ENCODE measurements at places on chromosomes 11 and 22.

GRCh38 chr11:2535673-2536439 is 91.0 kb downstream of the KCNQ1 start:
- no peak for DNase-seq

DNA sequence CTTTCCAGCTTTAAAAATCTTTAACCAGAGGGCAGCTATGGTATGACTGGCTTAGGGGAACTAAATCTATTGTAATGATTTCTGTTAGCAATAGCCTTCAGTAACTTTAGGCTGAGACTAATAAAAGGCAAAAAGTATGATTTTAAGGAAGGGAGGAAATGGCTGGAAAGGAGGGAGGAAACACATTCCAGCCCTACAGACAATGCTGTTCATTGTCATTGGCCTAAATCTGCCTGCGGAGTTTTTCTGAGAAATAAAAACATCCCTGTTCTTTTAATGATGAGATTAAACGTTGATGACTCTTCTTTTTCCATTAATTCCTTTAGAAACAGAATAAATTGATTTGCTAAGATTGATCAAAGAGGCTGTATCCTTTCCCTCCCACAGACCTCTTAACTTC is 99.6 kb upstream of the GRAMD1B start:
- no peak for DNase-seq

DNA sequence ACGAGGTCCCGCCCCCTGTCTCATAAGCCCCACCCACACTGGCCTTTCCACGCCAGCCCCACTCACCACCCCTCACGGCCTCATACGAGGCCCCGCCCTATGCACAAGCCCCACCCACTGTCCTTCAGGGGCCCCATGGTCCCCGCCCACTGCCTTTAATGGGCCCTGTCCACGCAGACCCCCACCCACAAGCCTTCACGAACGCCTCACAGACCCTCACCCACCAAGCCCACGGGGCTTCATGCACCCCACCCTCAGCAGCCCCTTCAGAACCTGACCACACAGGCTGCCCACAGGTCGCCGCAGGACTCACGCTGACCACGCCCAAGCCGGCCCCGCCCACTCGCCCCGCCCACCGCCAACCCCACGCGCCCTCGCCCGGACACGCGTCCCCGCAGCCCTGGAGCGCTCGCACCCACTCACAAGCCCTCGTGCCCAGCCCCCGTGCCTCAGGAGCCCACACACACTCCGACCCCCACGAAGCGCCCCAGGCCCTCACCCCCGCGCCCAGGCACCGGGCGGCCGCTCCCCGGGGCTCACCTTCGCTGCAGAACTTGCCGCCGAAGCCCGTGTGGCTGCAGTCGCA is 10.5 kb downstream of the NRXN2 start:
- no peak for DNase-seq

- DNase-seq: no peak
Measured at GRCh38 chr11:6269994-6270393, 10.4 kb downstream of the CCKBR start.

GRCh38 chr11:691710-692590 is 3.1 kb downstream of the DEAF1 start:
- DNase-seq: no peak

GRCh38 chr11:2420502-2421225 is 20.1 kb downstream of the TSSC4 start:
- peak; percentile 72 for DNase-seq

DNA sequence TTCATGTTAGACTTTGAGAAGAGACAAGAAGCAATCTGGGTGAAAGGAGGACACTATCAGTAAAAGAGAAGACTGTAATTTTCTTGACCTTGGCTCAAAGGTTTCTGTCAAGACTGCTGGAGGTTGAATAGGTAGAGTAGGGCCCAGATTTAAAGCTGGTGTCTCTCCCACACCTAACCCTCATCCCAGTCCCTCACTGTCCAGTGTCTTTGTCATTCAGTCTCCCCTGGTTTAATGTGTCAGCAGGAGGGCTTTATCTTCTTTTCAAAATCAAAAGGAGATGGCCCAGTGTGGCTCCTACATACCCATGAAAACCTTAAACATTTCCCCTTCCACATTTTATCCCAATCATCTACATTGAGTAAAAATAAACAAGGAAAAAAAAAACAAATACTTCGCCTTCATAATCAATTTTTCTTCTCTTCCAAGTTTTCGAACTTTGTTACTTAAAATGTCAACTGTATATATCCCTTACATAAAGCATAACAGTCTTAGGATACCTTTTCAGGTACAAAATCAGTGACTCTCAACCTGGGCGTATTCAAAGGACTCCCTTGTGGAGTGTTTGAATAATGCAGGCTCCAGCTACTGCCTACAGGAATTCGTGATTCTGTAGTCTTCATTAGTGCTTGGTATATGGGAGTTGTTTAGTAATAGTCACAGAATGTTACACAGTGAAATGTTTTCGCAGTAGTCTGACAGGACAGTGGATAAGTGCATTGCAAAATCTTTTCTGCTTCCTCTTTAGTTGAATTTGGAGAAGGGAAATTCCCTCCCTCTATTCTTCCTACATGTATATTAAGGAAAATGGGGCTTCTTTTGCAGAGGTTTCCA is 87.2 kb downstream of the FAT3 start:
- no peak for DNase-seq

DNA sequence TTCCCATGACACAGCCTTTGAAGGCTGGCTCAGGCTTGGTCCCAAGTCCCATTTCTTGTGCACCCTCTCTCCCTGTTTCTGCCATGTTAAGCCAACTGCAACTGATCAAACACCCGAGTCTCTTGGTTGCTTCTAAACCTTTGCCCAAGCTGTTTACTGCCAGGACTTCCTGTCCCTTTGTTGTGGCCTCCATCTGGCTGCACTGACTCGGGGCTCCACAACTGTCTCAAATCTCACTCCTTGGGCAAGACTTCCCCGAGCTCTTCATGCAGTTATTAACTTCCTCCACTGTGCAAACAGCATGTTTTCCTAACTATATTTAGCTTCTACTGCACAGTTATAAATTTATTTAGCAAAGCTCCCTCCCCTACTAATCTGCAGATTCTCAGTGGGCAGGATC is 4.3 kb downstream of the VPREB1 start:
- DNase-seq: no peak

- DNase-seq: no peak
Measured at GRCh38 chr11:47646019-47646418, 3.7 kb upstream of the MTCH2 start.

GRCh38 chr11:19846654-19847305 is 134.1 kb downstream of the NAV2 start:
- peak; percentile 52 for DNase-seq

GRCh38 chr11:87778357-87778756 is 396.9 kb downstream of the RAB38 start:
- DNase-seq: peak; percentile 20

GRCh38 chr11:123838659-123839058 is 32.5 kb upstream of the OR6M1 start:
- DNase-seq: no peak

GRCh38 chr11:116287866-116288265 is 484.9 kb downstream of the BUD13 start:
- no peak for DNase-seq

- peak; percentile 15 for DNase-seq
Measured at GRCh38 chr11:62487738-62488551, 58.7 kb downstream of the AHNAK start.

- peak; percentile 58 for DNase-seq
Measured at GRCh38 chr11:36376888-36377758, 81.0 kb downstream of the PRR5L start.

- no peak for DNase-seq
Measured at GRCh38 chr11:63244862-63245261, 1.5 kb upstream of the SLC22A25 start.

- DNase-seq: no peak
Measured at GRCh38 chr22:45314054-45314721, 4.5 kb downstream of the FAM118A start.

DNA sequence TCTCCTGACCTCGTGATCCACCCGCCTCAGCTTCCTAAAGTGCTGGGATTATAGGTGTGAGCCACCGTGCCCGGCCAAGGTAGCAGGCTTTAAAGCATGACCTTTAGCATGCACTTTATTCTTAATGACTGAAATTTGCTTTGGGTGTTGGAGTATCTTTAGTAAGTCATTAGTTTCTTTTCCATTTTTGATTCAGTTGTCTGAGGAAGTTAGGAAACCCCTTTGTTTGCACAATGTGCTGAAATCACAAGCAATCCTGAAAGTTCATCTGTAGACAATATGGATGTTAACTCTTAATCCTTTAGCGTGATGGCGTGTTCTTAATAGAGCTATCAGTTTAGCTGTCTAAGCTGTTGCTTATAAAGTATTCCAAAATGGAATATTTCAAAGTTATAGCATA is 16.8 kb downstream of the SDHD start:
- no peak for DNase-seq

- no peak for DNase-seq
Measured at GRCh38 chr22:18095101-18095805, 15.4 kb upstream of the TUBA8 start.

DNA sequence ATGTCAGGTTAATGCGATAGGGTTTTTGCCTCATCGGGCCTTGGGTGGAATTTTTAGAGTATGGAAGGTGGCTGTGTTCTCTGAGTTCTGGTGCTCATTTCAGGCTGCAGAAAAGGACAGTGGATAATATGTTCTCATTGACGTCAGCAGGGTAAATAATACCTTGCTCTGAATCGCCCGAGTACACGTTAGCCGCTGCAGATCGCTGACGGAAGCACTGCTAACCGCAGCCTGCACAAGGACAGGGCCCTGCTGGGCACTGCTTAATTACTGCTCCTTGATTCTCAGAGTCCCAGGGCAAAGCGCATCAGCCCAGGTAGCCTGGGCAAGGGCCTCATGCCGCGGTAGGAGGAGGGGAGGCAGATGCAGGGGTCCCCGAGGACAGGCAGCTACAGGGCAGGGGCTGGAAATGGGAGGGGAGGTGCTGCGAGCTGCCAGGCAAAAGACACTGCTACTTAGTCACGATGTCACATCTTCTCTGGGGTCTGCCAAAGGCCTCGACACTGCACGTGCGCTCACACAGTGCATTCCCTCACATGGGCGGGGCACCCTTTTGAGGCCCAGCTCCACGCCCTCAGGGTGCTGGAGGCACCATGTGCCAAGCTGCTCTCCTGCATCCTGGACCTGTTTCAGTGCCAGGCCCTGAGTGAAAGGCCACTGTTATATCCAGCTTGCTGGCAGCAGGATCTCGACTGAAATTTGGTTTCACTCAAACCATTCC is 35.2 kb downstream of the PPP2R1B start:
- DNase-seq: no peak

- DNase-seq: no peak
Measured at GRCh38 chr22:27223317-27224177, 566.2 kb downstream of the MIAT start.

GRCh38 chr22:19645905-19646304 is 68.4 kb upstream of the SEPTIN5 start:
- no peak for DNase-seq

GRCh38 chr11:133955081-133955891 is 1.5 kb downstream of the IGSF9B start:
- DNase-seq: no peak

DNA sequence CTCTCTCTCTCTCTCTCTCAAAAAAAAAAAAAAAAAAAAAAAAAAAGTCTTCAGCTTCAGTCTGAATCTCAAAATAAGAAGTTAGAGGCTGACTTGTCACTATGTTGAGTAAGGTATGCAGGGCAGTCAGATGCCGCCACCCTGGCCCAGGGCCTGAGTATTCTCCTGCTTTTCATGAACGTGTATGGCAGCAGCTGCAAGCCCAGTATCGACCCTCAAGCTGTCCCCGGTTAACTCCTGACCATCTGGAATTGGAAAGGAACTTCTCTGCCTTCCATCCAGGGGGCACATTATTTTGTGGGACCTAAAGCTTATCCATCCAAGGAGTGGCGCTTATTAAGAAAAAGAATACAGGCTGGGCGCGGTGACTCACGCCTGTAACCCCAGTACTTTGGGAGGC is 11.4 kb downstream of the MRGPRD start:
- DNase-seq: no peak

DNA sequence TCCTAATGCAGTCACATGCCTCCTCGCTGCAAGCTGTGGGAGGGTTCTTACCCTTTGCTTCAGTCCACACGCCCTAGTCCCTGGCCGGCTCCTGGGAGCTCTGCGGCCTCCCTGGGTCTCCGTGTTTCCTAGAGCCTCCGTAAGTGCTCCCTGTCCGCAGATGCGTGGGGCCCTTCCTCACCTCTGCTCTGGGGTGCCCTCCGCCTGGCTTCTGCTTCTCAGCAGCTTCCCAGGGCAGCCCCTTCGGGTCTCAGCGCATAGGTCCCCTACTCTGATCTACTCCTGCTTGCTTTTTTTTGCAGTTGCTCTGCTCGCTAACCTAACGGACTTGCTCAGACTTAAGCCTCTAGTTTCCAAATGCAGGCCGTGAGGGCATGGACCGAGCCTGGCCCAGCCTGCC is 22.4 kb downstream of the CAPN1 start:
- DNase-seq: no peak

DNA sequence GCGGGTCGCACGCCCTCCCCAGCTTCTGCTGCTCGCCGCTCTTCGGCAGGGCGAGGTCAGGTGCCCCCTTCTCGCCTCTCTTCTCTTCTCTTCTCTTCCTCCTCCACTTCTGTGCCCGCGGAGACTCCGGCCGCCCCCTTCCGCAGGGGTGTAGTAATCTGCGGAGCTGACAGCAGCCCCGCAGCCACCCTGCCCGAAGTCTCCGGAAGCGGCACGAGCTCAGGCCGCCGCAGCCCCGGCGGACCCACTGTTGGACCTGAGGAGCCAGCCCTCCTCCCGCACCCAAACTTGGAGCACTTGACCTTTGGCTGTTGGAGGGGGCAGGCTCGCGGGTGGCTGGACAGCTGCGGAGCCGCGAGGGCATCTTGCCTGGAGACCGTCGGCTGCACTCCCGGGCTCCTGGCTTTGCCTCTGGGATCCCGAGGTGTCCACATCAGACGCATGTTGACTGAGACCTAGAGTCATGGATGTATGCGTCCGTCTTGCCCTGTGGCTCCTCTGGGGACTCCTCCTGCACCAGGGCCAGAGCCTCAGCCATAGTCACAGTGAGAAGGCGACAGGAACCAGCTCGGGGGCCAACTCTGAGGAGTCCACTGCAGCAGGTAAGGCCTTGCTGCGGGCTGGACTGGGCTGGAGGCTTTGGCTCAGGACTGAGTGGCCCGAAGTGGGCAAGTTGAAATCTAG is 486 bp downstream of the STIM1 start:
- DNase-seq: no peak

GRCh38 chr11:64538501-64538951 is 52.5 kb upstream of the SLC22A12 start:
- DNase-seq: no peak
